Activated CD4-positive, alpha-beta T cell treated with anti-CD3 and anti-CD28 coated beads, Interleukin-2, amount 10 ng/mL, durations not matched to agents 7 days and 5 days (primary cell): ENCODE measurements at places on chromosomes 2 and 18. TPM values are rescaled to one million over a fixed set of nuclear protein-coding genes. Genes with fewer than 3 reads are reported as not detected.
A peak's percentile ranks its signal among the peaks of the same experiment; 100 is the strongest.

DNA sequence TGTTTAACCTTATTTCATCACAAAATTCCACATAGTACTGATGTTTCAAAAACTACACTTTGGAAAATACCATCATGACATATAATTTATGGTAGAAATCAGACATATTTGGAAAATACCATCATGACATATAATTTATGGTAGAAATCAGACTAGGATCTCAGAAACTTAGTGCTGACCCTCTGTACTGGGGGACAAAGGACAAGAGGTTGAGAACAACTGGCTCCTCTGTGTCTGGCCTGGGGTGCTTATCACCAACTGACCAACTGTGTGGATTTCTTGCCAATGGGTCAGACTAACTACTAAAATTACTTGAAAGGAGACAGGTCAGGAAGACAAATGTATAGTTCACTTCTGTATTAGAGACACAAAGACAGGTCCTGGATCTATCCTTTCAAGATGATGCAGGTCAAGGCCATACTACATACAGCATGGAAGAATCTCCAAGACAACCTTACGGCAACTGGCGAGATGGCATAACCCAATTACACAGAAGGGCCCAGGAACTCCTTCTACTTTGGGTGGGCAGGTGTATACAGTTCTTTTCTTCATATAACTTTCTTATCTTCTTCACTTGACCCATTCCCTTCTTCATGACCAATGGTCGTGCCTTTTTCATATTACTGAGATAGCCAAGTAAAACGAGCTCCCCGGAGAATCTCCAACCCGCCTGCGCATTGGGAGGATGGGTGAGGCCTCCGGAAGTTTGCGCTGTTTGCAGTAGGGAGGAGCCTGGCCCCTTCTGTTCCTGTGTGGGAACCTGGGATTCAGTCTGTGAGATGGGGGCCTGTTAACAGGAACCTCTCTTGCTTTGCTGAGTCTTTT, 290.5 kb downstream of the AGPS start:
- no peak for DNase-seq

GRCh38 chr18:36043153-36043552, 24.2 kb downstream of the RPRD1A start:
- DNase-seq, result no peak

GRCh38 chr2:15940661-15941480, 521 bp downstream of the MYCN start:
- DNase-seq, result no peak

DNA sequence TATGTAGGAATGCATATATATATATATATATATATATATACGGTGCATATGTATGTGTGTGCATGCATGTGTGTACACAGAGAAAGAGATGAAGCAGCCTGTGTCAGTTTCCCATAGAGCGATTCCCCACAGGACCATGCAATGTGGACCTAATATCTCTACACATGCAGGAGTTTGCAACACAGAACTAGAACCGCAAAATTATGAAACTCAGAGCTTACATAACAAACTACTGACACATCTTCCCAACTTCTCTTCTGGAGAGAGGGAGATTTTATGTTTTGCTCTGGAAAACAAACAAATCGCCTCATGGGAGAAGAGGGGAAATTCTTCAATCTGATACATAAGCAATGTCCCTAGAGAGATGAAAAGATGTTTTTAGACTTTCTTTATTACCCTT, 377.2 kb downstream of the LRATD1 start:
- no peak for DNase-seq

- DNase-seq, result no peak
Observed at GRCh38 chr2:6730003-6730402, 135.7 kb downstream of the CMPK2 start.

DNA sequence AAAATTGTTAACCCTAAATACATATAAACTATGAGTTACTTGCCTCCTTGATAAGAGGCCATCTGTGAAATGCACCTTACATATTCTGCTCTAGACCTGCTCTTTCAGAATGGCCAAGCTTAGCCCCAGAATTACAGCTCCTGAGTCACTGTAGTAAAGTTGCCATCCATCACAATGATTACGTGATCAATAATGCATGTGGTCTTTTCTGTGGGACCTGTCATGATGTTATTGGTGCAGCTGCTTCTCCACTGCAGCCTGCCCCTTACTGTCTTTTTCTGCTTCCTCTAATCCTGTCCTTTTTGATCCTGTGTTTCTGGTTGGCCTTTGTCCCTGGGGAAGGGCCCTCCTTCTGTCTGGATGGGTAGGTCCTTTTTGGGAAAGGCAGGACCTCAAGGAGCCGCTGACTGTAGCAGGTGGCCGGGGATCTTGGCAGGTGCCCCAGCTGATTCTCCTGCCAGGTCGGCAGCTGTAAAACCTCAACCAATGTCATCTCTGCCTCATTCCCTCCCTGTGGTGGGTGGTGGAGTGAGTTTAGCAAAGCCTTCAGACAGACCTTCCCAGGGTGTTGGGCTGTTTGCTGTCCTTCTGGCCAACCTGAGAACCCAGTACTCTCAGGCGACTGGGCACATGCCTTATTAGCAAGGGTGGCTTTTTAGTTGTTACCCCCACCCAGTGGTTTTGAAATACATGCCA, 126.2 kb upstream of the EML6 start:
- no peak for DNase-seq

DNA sequence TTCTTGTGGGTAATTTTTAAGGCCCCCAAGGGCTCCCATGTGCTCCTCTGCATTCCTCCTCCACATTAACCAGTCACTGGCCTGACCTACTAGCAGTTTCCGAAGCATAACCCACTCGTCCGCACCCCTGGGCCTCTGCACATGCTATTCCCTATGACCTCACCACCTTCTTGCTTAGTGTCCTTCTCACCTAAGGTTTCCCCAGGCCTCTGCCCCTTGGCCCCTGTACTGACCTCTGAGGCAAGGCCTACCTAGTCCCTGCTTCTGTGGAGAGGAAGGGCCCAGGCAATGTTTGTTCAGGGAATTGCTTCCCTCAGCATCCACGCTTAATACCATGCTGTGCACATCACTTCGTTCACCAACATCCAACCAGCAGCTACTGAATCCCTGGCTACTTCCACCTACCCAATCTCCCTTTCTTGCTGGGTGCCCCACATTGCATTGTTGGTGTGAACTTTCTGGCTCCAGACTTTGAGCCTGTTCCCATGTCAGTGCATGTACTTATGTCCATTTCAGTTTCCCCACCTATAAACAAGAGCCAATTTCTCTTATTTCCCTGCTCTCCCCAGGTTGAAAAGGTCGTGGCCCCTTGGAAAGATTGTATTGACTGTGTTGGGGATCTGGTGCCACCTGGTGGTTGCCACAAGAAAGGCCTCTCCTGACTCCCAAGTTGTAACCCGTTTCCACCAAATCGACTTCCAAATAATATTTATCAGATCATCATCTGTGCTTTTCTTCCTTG, 19.2 kb upstream of the TMEM177 start:
- DNase-seq, result peak; percentile 36

GRCh38 chr2:88176352-88176984, 6.3 kb downstream of the THNSL2 start:
- no peak for DNase-seq

- no peak for DNase-seq
Observed at GRCh38 chr2:32124660-32125059, 41.0 kb upstream of the SLC30A6 start.

CCDC85A gene
- total RNA-seq, result not detected

CPLX4 gene
- total RNA-seq, result not detected

VSNL1 gene
- total RNA-seq, result not detected

DLX1 gene
- total RNA-seq, result not detected
